ENCODE measurements at places on chromosomes 4 and X. TPM values are rescaled to one million over a fixed set of nuclear protein-coding genes. Genes with fewer than 3 reads are reported as not detected.

DNA sequence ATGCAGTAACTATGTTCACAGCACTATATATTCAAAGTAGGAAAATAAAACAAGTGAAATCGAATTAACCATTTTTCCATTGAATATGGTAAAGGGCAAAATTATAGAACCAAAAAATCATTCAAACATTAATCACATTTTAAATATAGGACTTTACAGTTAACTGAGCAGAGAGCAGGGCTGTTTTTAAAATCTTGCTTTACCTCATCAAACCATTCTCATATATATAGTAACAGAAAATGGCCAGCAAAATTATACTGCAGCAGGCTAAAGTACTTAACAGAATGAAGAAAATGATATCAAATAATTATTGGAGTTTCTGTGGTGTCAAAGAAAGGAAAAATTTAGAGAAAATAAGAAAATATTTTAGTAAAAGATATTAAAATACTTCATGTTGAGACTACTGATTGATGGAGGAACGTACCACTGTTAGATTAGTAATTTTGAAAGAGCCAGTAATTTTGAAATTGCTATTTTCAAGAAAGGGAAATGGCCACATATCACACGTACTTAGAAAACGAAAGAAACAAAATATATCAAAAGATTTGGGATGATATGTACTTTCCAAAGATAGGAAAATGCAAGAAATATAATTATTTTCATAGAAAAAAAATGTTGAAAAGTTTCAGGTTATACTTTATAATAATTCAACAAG is 813.7 kb downstream of the DMD start:
- DNase-seq = no peak

DNA sequence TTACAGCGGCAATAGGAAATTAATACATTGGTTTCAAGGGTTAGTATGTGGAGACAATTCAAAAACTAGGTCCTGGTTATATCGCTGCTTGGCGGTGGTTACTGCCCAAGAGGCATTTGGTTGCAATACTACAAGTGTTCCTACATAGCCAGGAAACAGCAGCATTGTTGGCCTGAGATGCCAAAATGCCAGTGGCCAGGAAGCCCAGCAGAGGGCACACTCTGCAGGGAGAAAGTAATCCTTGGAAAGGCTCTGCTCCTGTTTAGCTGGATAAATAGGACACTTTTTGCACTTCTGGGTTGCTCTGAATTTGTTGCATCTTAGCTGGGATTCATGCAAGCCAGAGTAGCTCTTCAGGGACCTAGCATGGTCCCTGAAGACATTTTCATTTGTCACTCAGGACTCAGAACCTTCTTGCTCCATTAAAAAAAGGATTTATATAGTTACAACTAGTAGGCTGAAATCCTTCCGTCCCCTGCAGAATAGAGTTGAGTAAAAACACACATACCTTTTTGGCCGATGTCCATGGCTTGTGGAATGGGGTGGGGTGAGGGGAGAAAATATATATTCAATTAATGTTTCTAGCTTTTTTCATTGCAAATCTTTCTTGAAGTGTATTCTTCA is 8.1 kb upstream of the GPR119 start:
- peak; percentile 14 for DNase-seq

The TMPRSS11A gene
- not detected for total RNA-seq

GRCh38 chr4:39637586-39638353 is 895 bp downstream of the SMIM14 start:
- DNase-seq = peak; percentile 48

The ASB12 gene
- not detected for total RNA-seq

- DNase-seq = no peak
Observed at GRCh38 chrX:12319003-12319519, 180.8 kb downstream of the FRMPD4 start.

The IL13RA2 gene
- total RNA-seq = not detected

GRCh38 chrX:24566240-24566639 is 80.9 kb downstream of the PCYT1B start:
- DNase-seq = no peak

GRCh38 chrX:118502161-118502789 is 6.7 kb downstream of the DOCK11 start:
- no peak for DNase-seq

- no peak for DNase-seq
Observed at GRCh38 chr4:2067446-2068197, 8.5 kb downstream of the NAT8L start.

The SSX2B gene
- not detected for total RNA-seq

The DCLK2 gene
- total RNA-seq = 11.2 TPM
